ENCODE measurements at places on chromosomes 3 and 15.
A peak's percentile ranks its signal among the peaks of the same experiment; 100 is the strongest.

- peak; percentile 96 for DNase-seq
Observed at GRCh38 chr15:92616621-92617548, 38.7 kb downstream of the FAM174B start.

DNA sequence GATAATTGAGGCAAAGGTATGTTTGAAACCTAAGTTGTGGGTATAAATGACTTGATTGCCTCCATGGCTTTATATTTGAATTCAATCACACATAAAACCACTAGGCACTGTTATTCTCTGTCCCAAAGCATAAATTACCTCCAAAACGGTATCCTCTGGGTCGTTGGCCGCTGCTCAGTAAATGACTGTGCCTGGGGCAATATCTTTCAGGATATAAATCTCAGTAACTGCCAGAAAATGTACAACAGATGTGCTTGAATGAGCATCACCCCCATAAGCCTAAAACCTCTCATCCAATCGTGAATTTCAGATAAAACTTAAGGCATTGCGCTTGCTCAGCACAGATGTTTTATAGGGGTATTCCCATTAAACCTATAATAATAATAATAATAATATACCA is 19.0 kb upstream of the C3orf49 start:
- peak; percentile 22 for DNase-seq

- DNase-seq: peak; percentile 20
Observed at GRCh38 chr3:195895078-195895860, 13.1 kb downstream of the TNK2 start.

- no peak for DNase-seq
Observed at GRCh38 chr15:41936649-41937567, 35.4 kb downstream of the EHD4 start.

DNA sequence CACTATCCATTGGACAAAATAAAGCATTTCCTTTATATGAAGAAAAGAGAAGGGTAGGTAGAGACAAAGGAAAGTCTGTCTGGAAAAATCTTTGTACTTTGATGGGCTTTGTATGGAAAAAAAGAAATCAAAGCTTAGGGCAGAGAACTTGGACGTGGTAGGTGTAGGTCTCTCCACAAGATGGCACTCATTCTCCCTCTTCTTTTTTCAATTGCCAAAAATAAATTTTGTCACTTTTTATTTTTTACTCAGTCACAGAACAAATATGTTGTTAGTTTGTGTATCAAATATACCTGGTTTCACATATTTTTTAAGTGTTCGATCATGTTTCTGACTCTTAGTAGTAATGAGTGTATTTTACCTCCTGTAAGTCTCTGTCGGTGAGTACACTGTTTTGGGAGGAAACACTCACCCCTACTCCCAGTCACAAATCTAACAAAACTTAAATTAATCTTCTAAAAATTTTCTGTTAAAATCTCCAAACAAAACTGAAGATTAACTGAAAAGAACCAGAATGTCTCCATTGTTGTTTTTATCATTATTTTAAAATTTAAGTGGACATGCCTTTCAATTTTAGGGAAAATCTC is 415.8 kb upstream of the GOLIM4 start:
- DNase-seq: peak; percentile 20

DNA sequence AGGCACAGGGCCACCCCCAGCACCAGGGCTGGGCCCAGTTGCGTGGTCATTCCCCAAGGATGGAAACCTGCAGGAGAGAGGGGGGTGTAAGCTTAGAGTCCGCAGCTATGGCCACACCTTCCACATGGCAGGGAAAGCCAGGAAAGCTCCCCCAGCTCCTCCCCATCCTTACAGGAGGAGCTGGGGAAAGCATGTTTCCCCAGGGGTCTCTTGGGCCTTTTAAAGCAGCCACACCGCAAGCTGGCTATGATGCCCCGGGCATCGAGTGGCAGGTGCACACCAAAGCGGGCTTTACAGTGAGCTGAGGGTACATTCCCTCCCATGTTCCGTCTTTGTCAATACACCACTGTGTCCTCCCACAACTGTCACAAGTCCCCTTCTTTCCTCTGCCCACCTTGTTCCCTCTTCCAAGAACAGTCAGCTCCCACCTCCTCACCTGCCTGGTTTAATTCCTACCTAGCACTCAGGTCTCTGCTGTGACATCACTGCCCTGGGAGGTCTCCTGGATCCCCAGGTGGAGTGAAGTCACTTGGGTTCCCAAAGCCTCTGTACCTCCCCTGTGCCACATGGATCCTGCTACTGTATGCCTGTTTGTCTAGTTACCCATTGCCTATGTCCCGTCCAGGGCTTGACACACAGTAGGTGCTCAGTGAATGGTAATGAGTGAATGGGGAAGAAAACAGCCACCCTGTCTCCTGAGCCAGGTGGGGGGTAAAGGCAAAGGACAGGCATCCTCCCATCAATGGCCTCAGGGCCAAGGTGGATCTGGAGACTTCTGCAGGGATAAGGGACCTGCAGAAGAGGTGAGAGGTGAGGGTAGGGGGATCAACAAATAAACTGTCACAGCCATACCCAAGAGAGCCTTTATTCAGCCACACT is 3.4 kb downstream of the HYAL3 start:
- no peak for DNase-seq

DNA sequence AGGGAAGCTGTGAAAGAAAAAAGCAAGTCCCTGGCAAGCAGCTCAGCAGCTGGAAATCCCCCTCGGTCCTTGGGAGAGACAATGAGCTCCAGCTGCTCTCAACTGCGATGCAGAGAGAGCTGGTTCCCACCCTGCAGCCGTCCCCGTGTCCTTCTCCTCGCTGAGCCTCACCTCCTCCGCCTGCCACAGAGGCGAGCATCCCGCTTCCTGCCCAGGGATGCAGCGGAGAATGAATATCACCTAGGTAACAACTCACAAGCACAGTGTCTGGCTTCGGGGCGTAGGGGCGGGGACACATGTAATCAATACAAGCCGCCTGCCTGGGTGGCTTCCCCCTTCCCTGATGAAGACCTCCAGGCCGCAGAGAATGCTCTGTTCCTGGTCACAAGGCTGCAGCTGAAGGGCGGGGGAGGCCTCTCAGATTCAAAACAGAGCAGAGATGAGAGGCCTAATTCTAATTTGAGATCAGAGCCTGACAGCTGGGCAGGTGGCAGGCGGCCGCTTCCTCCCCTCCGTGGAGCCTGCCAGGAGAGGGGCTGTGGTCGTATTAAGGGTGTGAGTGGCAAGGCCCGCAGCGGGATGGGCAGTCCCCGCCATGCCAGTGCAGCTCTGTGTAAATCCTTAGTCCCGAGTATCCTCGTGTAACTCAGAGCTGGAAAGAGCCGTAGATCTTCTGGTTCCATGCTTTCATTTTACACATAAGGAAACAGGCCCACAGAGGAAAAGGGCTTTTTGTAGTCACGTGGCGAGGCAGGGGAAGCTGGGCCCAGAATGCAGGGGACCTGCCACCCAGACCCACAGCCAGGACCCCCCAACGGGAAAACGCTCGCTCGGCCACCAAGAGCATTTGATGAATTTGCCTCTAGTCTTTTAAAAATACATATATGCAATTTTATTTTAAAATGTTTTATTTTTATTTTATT is 24.3 kb downstream of the ZDHHC19 start:
- DNase-seq: peak; percentile 93

DNA sequence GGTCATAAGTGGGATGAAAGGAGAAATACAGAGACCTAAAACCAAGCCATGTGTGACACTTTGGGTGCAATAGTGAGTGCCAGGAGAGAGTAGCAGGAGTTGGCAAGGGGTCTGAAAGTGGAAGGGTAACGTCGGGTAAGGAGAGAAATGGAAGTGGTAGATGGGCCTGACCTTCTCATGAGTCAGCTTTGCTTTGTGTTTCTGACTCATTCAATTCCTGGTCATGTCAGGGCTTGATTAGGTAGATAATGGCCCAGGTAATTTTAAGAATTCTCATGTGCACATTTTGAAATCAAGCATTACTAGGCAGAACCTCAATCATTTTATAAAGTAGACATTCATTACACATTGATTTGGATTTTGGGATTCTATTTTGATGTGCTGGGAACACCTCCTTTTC is 262.5 kb downstream of the SOX2 start:
- DNase-seq: no peak

DNA sequence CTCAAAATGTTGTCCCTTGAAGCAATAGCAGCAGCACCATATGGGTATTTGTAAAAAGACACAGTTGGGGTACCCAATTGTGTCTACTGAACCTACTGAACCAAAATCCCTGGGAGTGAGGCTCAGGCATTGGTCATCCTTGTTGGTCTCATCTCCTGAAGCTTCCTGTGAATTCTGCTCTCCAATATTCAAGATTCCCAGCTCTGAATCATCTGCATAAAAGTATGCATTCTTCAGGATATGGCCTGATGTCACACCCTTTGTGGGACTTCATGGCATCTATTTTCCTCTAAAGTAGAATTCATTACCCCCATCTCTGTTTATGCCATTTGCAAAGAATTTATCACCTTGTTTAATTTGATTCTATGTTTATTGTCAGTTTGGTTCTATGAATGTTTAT is 13.3 kb upstream of the PTX3 start:
- DNase-seq: no peak

DNA sequence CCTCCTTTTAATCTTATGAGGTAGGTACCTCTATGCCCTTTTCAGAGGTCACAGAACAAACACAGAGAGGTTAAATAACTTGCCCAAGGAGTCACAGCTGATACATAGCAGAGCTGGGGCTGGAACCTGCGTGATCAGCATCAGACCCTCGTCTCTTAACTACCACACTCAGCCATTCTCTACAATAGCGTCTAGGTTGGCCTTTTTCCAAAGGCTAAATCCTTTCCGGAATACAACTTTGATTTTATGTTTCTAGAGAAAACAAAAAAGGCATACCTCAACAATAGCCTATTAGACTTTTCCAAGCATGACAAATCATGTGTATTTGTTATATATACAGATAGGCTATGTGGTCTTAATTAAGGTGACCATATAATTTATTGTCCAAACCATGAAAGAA is 187.2 kb downstream of the RORA start:
- no peak for DNase-seq

DNA sequence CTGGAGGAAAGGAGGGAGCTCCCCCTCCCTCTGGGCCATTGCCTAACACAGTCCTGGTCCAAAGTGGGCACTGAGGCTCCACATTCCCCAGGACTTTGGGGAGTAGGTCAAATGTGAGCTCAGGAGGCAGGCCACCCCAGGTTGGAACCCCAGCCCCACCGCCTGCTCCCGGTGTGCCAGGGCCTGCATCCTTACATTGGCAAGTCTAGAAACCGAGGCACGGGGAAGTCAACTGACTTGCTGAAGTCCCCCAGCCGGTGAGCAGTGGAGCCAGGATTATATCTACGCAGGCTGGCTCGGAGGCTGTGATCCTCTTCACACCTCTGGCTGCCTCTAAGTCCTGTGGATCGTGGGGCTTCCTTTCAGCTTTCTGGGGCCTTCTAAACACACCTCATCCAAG is 48.7 kb downstream of the RHCG start:
- no peak for DNase-seq

- DNase-seq: no peak
Observed at GRCh38 chr3:161101609-161102008, 3.5 kb downstream of the B3GALNT1 start.

- no peak for DNase-seq
Observed at GRCh38 chr15:49864251-49864650, 243.4 kb downstream of the DTWD1 start.

DNA sequence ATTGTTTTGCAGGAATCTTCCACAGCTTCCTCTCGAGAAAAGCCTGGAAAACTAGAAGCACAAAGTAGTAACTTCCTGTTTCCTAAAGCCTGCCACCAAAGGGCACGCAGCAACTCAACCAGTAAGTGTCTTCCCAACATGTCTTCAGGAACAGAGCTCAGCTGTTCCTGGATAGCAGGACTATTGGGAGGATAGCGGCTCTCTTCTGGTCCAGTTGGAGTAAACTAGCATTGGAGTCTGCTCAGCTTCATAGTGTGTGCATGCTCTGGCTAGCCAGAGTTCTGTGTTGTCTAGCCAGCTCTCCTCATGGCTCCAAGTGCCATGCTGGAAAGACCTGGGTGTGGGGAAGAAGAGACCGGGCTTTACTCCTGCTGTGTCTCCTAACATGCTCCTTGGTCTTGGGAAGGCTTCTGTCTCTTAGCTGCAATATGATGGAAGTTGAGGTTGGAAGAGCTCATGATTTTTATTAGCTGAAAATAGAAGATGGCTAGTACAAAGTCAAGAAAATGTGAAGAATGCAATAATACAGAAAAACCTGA is 63.1 kb downstream of the IL16 start:
- no peak for DNase-seq

- no peak for DNase-seq
Observed at GRCh38 chr3:26015752-26016151, 225.9 kb downstream of the OXSM start.

DNA sequence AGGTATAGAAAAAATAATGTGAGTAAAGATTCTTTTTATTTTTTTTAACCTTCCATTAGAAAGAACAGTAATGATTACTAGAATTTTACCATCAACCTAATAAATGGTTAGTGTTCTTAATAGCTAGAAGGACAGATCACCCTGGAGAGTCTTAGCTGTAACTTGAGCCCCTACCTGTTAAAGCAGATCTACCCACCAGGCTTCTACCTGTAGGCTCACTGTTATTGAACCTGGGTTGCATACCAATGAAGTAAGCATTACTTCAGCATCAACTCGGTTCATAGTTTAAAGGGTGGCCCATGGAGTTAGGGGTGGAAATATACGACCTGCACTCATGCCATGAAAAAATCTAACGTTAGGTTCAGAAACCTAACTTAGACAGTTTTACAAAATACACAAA is 280.4 kb downstream of the BBX start:
- no peak for DNase-seq

DNA sequence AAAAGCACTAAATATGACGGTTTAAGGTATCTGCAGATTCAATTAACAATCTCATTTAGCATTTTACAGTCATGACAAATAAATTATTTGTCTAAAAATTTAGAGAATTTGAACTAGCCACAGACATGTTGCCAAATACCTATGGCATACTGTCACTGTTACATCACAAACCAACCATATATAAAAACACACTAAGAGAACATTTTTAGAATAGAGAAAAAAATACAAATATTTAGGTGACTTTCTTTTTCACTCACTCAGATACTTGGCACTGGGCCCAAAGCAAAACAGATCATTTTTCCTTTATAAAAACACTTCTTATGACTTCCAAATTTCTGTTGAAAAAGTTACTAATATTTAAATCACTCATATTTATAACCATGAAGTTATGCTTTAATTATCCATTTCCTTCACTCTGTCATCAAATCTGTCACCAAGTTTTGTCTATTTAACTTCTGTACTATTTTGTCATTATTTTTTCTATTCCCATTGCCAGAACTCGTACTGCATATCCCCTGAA is 644.7 kb downstream of the OTOL1 start:
- no peak for DNase-seq

DNA sequence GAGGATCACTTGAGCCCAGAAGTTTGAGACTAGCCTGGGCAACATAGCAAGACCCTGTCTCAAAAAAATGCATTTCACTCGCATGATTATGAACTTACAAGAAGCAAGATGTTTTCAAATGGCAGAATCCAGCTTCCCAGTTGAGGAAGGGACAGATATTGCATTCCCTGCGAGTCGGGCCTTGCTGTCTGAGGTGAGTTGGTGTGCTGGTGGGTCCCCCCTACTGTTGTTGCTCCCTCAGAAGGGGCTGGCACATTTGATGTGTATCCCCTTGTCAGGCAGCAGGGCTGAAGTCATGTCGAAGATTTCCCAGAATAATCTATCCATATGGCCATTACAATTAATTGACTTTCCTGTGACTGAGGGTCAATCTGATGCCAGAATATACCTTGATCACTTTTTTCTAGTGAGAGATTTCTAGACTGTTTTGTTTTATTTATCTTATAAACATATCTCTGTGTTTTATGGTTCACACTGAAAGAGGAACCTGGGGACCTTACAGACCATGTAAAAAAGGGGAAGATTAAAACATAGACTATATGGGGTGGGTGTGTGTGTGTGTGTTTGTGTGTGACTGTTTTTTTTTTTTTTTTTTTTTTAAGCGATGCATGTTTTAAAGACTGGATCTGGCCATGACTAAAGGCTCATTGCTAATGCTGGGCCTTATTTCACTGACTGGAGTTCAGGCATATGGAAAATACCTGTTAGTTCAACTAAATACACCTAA is 112.1 kb upstream of the MRPS22 start:
- no peak for DNase-seq
